ENCODE measurements at places on chromosomes 6 and 20.

DNA sequence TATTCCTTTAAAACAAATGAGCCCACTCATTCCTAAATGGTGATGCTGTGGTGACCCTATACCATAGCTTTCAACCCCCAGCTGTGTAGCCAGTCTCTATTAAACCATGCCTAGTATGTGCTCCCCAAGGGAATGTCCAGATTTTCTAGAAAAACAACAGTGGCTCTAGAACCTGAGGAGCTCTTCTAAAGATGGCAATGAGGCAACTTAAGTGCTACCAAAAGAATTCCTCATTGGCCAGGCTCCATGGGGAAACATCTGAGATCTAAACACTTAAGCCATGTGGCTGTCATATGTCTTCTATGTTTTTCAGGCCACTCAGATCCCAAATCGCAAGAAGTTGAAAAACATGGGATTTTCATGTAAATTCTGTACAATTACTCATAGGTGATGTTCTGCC lies 191.0 kb downstream of the TPBG start:
- DNase-seq = no peak

DNA sequence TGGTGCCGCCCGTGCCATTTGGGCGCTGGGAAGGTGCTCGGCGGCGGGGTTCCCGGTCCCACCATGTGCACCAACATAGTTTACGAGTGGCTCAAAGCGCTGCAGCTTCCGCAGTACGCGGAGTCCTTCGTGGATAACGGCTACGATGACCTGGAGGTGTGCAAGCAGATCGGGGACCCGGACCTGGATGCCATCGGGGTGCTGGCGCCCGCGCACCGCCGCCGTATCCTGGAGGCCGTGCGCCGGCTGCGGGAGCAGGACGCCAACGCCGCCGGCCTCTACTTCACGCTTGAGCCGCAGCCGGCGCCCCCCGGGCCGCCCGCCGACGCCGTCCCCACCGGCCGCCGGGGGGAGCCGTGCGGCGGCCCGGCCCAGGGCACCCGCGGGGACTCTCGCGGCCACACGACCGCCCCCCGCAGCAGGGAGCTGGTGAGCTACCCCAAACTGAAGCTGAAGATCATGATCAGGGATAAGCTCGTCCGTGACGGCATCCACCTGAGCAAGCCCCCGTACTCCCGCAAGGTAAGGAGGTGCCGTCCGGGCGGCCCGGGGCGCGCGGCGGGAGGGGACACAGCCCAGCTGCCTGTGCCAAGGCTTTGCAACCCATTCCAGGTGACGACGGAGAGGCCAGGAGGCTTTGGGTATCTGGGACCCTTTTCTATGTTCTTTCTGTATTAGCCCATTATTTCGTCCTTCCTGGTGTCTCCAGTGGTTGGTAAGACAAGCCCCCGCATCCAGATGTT lies 547 bp downstream of the SAMD5 start:
- no peak for DNase-seq

- DNase-seq = no peak
Measured at GRCh38 chr6:128098000-128098581, 197.2 kb upstream of the THEMIS start.

DNA sequence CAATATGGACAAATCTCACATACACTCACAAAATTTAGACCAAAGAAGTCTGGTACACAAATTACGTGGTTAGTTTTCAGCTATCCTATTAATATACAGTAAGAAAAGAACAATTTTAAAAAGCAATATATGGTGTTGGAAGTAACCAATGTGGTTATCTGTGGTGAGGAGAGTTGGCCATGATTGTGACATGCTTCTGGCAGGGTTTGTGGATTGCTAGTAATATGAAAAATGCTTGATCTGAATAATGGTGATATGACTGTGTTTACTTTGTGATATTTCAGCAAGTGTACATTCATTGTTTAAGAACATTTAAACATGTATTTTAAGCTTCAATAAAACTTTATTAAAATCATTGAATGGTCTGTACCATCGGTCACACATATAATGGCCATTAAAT lies 99.1 kb downstream of the ADGB start:
- no peak for DNase-seq

- DNase-seq = no peak
Measured at GRCh38 chr6:80022803-80023202, 18.4 kb downstream of the TTK start.

DNA sequence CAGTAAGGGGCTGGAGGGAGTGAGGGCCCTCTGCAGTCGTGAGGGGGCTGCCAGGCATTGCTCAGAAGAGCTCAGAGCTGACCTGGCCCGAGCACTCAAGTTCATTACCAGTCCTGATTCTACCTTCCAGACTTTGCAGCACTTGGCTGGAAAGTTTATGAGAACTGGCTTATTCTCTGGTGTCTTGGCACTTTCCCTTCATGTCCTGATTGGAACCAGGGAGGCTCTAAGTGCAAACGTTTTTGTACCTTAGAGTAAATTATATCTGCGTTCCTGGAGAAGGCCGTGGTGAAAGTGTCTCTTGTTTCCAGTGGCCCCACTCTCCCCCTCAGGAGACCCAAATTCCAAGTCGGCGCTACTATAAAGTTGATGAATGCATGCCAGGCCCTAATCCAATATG lies 402.3 kb downstream of the CDC5L start:
- no peak for DNase-seq

DNA sequence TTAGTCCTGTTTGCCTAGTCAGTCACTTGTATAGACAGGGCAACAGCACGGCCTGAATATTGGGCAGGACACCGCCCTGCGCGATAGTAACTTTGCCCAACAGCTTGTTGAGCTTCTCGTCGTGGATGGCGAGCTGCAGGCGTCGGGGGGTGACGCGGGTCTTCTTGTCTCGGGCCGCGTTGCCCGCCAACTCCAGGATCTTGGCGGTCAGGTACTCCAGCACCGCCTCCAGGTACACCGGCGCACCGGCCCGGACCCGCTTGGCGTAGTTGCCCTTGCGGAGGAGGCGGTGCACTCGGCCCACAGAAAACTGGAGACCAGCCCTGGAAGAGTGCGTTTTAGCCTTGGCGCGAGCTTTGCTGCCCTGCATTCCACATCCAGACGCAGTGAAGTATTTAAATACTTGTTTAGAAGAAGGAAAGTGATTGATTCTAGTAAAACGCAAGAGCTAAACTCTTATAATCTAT lies 92.8 kb upstream of the BTN3A2 start:
- peak; percentile 33 for DNase-seq

DNA sequence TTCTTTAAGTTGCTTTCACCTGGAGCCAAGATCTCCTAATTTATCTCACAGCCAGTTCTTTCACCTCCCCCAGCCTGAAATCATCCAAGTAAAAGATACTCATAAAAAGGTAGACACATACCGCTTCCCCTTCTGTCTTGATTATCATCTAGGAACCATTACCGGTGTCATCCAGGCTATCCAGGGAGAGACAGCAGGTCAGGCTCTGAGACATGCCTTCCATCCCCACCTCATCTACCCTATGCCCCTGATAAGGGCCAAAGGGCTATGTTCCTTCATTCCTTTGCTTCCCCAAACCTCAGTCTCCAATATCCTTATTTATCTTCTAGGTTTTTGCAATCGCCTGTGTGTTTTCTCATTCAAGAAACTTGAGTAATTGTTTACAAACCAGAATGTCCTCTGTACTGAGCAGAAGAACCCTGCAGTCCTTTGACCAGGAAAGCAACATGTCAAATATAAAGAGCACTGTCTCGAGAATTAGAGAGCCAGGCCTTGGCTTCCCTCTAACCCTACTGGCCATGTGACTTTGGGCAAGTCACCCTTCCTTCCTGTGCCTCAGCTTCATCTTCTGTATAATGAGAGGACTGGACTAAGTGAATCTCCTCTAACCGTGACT lies 41.0 kb downstream of the TNFRSF21 start:
- no peak for DNase-seq

DNA sequence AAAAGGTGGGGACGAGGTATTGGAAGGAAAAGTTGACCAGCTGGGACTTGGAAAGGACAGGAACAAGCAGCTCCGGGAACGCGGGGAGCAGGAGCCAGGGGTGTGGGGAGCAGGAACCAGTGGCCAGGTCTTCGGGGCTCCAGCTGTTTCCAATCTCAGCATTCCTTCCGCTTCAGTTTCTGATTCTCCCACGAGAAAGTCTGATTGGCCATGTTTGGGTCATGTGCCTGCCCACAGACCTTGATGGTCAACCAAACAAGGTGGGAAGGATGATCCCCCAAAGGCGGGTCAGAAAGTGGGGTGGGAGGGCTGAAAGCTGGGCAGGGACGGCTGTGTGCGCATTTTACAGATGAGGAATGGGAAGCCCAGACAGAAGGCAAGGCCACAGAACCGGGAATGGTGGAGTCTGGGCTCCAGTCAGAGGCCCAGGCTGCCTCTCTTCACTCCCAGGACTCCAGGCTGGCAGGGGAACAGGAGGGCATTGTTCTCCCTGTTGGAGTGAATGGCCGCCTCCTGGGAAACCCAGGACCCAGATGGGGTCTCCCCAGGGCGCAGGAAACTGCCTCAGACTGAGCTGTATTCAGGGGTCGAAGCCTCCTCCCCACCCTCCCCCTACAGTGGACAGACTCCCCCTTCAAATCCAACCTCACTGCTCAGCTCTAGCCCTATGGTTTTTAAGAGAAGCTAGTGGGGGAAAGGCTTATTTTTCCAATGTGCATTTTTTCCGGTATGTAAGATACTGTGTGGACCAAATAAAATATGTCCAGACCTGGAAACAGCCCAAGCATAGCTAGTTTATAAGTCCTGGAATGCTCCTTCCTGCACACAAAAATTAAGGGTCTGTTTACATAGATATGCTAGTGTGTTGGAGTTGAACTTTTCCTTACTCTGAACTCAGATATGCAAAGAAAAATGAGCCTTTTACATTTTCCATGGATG lies 12.2 kb upstream of the PTGIS start:
- no peak for DNase-seq

DNA sequence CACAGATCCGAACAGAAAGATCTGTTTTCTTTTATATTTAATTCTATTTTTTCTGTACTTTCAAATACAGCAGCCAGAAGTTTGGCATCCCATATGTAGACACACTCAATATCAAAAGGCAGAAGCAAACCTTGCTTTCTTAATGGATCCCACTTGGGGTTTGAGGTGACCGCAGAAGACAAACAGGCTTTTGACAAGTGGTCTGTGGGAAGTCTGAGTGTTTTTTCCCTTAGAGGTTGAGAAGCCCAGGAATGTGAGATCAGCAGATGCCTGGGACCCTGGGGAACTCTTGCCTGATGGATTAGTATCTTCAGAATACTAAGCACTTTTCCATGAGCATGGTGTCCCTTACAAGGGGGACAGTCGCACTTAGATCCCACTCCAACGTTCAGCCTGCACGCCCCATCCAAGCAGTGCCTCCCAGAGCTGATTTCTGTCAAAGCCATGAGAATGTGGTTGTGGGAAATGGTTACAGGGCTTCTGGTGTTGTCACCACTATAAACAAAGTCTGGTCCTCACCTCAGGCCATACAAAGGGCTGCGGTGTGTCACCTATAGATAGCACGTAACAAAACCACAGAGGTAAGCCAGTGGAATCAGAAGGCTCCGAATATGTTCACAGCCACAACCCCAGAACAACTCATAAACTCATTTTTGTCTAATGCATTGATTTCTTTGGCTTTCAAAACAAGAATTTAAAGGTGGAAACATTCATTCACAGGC lies 12.7 kb downstream of the IL17F start:
- no peak for DNase-seq

DNA sequence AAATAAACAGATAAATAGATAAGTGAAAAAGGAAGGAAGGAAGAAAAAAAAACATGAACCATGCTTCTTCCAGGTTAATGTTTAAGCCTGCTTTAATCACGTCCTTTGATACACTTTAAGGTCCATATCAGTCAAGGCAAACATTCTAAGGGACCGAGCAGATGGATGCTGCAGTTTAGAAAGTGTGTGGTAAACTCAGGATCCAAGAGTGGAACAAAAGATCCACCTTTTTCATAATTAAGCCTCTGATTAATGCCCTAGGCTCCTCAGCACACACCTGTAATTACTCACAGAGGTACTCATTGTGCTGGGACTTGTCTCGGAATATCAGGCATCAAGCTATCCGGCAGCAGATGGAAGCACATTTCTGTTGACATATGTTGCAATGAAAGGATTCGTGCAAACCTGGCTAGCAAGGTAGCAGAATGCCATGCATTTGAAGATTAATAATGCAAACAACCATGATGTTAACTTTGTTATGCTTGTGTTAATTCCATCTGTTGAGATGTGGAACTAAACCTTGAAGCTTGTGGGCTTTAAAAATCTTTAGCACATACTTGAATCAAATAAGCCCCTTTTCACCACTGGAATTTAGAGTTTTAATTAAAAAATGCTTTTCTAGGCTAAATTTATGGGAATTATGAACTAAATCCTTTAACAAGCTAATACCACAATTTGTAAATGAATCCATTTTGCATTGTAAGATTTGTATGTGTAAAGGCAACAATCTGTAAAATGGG lies 163.7 kb downstream of the RALGAPA2 start:
- DNase-seq = peak; percentile 82

- DNase-seq = peak; percentile 42
Measured at GRCh38 chr6:16184129-16184528, 54.3 kb upstream of the GMPR start.

DNA sequence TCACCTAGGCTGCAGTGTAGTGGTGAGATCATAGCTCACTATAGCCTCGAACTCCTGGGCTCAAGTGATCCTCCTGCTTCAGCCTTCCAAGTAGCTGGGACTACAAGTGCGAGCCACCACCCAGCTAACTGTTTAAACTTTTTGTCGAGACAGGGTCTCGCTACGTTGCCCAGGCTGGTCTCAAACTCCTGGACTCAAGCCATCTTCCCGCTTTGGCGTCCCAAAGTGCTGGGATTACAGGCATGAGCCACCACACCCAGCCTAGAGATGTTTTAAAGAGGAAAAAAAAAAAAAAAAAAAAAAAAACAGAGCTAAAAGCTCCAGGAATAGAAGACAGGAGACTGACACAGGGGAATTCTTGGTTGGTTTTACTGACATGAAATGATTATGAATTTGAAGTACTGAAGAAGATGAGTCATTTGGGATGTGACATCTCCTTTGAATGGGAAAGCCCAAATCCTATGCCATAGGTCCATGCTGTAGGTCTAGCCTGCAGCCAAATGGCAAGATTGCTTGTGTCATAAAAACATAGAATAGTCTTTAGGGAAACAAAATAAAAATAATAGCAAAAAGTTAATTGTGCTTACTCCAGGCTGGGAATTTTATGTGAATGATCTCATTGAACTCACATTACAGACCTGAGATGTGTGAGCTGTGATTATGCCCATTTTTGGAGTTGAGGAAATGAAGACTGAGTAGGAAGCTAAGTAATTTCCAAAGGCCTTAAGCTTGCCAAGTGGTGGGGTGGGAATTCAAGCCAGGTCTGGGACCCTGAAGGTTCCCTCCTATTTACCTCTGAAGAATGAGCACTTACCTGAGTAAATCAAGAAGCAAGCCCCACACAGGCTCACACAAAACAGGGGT lies 24.3 kb upstream of the NHSL1 start:
- DNase-seq = no peak

GRCh38 chr6:151236668-151237401 lies 2.9 kb upstream of the AKAP12 start:
- no peak for DNase-seq
